ENCODE measurements at places on chromosomes 7 and 10.

- no peak for DNase-seq
Measured at GRCh38 chr10:86642021-86642420, 12.3 kb upstream of the OPN4 start.

- DNase-seq, result no peak
Measured at GRCh38 chr10:107631876-107632275, 467.4 kb upstream of the SORCS1 start.

- DNase-seq, result no peak
Measured at GRCh38 chr10:71927159-71927558, 37.0 kb upstream of the CHST3 start.

DNA sequence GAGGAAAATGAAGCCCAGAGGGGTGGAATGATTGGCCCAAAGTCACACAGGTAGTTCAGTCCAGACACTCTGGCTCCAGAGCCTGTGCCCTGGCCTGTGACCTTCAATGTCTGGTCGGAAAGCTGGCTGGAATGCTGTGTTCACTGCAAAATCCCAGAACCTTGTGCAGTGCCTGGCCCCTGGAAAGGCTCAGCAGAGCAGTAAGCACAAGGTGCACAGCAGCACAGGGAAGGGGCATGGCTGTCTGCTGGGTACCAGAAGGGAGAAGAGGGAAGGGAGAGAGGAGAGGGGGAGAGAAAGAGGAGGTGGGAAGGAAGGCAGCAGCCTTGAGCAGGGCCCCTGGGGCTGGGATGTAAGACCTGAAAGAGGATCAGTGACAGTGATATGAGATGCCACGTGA, 28.4 kb upstream of the C10orf71 start:
- DNase-seq, result no peak

DNA sequence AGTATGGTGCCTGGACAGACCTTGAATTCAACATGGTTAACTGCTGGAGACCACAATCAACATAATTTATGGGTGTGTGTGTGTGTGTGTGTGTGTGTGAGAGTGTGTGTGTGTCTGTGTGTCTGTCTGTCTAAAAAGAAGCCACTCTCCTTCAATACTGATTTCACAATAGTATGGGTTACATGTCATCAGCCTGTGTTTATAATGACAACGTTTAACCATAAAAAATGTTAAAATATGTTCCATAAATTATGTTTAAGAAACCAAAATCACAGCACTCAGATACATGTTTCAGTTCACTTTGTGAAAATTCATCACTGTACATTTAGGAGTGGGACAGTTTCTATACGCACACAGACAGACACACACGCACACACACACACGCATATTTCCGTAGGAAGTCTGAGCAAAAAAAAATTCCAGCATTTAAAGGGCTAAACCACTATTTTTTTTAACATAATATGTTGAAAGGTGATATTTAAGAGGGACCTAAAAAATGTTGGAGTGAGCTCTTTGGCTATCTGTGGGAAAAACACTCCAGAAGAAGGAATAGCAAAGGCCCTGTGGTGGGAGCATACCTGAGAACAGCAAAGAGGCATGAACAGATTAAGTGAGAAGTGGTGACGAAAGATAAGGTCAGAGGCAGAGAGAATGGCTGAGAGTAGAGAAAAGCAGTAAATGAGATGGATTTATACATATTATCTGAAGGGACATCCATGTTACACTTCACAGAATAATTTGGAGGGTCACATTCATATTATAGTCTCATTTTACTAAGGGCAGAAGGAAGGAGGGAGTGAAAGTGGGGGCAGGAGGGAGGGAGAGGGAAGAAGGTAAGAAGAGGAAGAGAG, 10.9 kb downstream of the PDZD8 start:
- no peak for DNase-seq

- DNase-seq, result no peak
Measured at GRCh38 chr10:17533731-17534130, 79.3 kb upstream of the ST8SIA6 start.

- no peak for DNase-seq
Measured at GRCh38 chr7:147903536-147904218, 686.9 kb upstream of the C7orf33 start.

DNA sequence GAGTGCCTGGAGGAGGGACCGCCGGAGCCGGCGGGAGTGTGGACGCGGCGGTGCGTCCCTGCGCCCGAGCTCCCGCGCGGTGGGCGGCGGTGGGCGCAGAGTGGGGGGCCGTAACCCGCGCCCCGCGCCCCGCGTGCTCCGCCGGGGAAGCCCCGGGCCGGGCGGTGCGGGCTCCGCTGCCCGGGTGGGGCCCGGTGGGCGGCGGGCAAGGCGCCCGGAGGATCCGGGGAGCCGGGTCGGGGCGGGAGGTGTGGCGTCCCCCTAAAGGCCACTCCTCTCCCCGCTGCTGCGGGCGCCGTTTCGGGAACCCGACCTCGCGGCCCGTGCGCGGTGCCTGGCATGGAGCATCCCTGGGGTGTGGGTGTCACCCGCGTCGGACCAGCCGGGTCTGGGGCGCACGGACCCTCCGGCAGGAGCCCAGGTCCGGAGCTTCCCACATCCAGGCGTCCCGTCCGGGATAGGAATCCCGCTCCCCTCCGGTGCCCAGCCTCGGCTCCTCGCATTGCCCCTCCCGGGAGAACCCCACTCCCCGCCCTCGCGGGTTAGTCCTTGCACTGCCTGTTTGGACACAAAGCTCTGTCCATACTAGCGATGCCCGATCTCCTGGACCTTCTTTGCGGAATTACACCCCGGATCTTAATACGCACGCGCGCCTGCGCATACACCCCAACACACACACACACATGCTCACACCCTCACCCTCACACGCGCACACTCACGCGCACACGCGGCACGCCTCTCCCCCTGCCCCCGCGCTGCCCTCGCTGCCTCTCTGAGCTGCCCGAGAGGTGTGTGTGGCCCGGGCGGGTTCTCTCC, 723 bp downstream of the MTURN start:
- peak; percentile 55 for DNase-seq

DNA sequence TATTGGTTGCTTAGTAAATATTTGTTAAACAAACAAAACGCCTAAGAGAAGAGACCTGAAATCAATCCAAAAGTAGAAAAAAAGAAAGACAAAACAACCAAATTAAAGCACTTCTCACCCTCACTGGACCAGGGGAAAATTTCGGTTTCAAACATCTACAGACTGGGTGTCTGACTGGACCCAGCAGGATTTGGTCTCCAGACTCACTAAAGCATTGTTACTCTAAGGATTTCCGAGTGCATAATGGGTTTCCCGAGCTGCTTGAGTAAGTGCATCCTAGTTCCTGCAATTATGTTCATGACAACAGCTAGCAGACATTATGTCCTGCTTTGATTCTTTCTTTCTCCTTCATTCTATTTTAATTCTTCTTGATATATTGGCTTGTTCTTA, 51.8 kb upstream of the FAM3C start:
- DNase-seq, result no peak

DNA sequence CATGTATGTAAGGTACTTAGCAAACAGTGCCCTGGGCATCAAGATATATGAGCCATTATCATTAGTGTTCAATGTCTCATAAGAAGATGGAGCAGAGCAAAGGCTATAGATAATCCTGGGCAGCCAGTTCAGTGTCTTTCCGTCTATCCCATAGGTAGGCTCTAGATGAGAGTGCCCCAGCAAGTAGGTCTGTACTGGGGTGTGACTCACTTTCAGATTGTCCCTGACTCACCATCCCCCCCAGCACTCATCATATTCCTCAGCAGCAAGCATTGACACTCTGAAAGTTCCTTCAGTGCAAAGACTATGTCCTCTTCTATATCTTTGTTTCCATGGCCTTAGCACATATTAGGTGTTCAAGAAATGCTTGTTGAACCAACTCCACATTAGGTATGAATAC, 20.0 kb upstream of the FAM204A start:
- no peak for DNase-seq

DNA sequence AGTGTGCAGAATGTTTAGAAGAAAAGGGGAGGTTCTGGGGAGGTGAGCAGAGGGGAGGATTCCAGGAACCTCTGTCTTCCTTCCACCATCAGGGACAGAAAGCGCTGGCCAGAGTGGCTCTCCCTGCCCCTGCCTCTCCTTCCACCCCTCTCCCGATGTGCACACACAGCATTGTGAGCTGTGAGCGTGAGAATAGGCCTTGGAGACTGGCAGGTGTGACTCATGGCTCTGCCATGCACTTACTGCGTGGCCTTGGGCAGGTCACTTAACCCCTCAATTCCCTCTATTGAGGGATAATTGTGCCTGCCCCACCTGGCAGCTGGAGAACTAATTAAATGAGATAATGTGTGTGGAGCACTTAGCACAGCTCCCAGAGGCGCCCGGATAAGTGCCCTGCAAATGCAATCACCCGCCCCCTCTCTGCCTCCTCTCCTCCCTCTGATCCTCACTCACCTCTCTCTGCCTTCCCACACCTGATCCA, 115.4 kb downstream of the ZMIZ1 start:
- DNase-seq, result no peak

DNA sequence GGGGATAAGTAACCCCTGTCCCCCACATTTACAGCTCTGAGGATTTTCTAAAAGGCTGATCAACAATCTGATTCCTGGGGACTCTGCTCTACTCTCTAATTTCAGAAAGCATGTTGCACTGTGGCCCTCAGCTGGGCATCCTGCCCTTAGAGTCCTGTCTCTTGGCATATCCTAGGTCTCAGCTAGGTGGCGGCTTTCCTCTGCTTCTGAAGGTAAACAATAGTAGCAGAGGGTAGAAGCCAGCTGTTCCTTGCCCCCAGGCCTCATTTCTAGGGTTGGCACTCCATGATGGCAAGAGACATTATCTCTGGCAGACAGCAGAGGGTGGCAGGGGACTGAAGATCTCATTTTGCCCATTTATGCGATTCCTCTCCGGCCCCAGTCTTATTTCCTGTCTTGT, 77.0 kb downstream of the ADCYAP1R1 start:
- no peak for DNase-seq

DNA sequence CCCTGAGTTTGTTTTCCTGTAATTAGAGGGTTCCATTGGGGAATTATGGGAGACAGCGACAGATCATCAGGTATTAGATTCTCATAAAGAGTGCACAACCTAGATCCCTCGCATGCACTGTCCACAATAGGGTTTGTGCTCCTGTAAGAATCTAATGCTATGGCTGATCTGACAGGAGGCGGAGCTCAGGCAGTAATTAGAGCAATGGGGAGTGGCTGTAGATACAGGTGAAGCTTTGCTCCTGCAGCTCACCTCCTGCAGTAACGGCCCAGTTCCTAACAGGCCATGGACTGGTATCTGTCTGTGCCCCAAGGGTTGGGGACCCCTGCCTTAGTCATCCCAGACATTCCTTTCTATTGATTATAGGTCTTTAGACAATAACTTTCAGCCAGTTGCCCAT, 894 bp upstream of the ZSCAN21 start:
- DNase-seq, result no peak

GRCh38 chr7:98500764-98501163, 99.9 kb upstream of the BAIAP2L1 start:
- no peak for DNase-seq

GRCh38 chr7:150363872-150364271, 4.8 kb upstream of the REPIN1 start:
- DNase-seq, result no peak

- peak; percentile 85 for DNase-seq
Measured at GRCh38 chr10:49538381-49539319, at the start of gene ERCC6. Gene ERCC6, minus strand, starts transcription at chr10:49539121.

DNA sequence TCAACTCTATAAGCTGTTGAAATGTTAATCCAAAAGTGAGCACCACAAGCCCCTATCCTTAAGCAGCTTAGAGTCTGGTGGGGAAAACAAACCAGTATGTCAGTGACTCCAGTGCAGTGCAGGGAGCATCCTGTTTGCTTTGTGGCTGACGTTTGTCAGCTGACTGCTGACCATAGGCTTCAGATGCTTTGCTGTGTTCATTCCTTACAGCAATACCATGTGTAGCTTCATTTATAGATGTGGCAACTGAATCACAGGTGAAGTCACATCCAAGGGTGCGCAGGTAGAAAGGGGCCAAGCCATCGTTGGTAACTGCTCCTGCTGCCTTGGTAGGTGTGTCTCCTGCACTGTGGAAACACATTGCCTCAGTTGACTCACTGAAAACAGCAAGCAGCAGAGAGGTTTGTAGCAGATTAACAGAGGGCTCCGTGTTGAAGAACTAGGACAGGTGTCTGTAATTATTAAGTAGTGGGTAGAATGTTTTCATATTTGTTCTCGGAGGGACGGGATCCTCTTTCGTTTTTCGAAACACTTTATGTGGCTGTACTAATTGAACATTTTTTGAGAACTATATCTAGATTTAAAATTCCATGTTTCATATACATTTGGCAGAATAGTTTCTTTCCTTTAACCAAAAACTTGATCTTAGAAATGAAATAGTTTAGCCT, 2.0 kb downstream of the INSIG1 start:
- DNase-seq, result no peak

DNA sequence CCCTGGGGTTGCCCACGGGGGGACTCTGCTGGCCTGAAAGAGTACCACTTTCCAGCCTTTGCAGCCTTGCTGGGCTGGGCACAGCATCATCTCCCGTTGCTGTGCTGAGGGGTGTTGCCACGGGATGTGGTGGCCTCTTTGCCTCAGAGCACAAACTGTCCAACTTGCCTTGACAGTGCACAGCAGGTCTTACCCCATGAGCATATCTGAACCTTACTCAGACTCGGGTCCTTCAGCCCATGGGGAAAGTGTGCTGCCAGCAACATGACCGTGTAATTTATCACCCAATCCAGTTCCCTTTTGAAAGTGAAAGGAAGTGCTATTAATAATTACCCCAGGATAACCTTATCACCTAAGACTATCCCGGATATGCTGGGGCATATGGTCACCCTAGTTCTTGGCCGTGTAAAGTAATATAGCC, 46.8 kb downstream of the TBXAS1 start:
- no peak for DNase-seq

GRCh38 chr7:143363016-143363937, 764 bp upstream of the FAM131B start:
- DNase-seq, result no peak

DNA sequence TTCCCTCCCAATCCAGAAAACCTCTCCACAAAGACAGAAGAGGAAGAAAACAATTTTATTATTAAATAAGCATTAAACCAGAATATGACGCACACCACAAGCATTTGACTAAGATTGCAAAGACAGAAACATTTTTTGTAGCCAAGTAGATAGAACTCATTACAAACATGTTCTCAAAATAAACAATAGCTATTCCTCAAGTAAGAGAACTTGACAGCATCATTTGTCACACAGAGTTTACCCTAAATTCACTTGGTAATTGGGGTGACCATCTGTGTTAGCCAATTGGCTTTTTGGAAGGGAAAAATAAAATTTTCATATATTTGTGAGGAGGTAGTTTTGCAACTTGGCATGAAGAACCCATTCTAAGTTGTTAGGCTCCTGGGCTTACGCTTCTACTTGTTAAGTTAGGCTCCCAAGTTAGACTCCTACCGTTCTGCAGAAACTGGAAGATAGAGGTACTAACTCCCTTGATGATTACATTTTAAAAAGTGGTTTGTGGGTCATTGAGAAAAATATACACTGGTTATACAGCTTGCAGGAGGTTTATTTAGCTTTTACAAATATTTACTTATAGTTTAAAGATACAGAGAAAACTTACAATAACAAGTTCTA, 618.6 kb upstream of the CNTNAP2 start:
- no peak for DNase-seq

GRCh38 chr7:150830937-150831336, 21.4 kb upstream of the AOC1 start:
- no peak for DNase-seq

- DNase-seq, result no peak
Measured at GRCh38 chr10:78348411-78349164, 314.9 kb downstream of the RPS24 start.

GRCh38 chr7:23234569-23235296, 11.8 kb upstream of the GPNMB start:
- no peak for DNase-seq

GRCh38 chr7:65233409-65234034, 140.1 kb upstream of the ZNF92 start:
- no peak for DNase-seq

- DNase-seq, result peak; percentile 75
Measured at GRCh38 chr7:23105086-23105643, 420 bp upstream of the KLHL7 start.

Data from NCI-H526 treated with DMSO at 0.1 percent for 48 hours (cell line).